ENCODE measurements at places on chromosomes 11 and 22.

DNA sequence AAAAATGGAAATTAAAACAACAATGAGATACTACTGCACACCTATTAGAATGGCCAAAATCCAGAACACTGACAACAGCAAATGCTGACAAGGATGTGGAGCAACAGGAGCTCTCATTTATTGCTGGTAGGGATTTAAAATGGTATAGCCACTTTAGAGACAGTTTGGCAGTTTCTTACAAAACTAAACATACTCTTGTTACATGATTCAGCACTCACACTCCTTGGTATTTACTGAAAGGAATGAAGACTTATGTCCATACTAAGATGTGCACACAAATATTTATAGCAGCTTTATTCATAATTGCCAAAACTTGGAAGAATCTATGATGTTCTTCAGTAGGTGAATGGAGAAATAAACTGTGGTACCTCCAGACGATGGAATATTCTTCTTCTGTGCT lies 40.8 kb downstream of the PGM2L1 start:
- DNase-seq, result no peak

DNA sequence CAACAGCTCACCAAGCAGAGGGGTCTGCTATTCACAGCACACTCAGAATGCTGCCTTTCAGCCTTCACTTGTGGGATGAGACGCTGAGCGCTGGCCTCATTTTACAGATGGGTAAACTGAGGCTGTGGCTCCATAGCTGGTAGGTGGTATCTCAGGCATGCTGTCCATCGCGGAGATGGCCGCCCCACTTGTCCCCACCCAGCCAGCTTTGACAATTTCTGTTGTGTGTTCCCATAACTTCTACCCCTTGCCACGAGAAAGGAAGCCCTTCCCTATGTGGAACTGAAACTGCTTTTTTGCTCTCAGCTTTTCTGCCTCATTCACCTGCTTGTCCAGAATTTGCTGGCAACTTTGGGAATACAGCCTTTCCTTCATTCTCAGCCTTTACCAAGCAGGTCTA lies 36.1 kb upstream of the NNMT start:
- DNase-seq, result no peak

- DNase-seq, result no peak
Measured at GRCh38 chr11:37006563-37006962, 408.5 kb upstream of the RAG2 start.

DNA sequence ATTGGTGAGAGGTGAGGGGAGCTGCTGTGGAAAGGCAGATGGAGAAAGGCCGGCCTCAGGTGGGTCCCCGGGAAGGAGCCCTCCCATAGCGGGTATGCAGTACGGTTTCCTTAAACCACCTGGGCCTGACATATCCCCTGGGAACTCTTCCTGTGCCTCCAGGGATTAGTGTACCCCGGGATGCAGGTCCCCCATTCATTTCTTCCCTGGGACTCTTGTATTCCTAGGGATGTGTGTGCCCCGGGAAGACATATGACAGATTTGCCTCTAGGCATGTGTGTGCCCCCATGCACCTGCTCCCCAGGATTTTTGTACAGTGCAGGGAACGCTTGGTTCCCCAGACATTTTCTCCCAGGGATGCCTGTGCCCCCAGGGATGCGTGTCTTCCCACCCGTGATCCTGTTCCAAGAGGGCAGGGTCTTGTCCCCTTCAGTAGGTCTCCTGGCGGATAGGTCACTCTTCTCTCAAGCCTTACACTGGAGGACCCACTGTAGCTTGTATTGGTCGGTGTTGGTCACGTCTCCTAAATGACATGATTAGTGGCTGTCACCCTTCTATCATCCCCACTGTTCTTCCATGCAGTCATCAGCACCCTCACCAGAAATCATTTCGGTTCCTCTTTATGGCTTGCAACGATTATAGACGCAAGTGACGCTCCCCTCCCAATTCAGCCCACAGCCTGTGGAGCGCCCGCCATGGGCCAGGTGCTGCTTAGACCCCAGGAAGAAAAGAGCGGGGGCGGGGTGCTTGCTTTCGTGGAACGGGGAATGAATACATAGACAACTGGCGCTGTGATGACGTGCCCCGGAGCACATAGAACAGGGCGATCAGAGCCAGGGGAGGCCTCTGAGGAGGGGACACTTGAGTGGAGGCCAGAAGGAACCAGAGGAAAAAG lies 1.3 kb downstream of the PARVB start:
- peak; percentile 77 for DNase-seq

- DNase-seq, result no peak
Measured at GRCh38 chr11:45193695-45194094, 47.3 kb downstream of the PRDM11 start.

DNA sequence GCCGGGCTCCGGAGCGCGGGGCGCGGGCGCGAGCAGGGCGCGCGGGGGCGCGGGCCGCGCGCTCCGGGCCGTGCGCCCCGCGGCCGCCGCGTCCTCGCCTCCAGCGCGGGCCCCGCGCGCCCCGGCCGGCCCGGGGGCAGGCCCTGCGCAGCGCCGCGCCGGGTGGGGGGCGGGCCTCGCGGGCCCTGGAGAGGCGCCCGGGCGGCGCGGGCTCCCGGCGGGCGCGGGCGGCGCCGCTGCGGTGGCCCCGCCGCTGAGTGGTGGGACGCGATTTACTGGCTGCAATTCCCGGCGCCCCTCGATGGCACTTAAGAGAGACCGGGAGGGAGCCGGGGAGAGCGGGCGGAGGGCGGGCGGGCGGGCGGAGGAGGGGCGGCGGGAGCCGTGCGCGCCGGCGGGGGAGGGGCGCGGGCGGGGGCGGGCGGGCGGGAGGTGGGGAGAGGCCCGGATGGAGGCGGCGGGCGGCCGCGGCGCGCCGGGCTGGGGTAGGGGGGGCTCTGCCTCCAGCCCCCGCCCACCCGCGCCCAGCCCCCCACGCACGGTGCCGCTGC lies 73.2 kb upstream of the TCF20 start:
- DNase-seq, result peak; percentile 20

- no peak for DNase-seq
Measured at GRCh38 chr11:38156495-38157146, 1558.6 kb upstream of the RAG2 start.

DNA sequence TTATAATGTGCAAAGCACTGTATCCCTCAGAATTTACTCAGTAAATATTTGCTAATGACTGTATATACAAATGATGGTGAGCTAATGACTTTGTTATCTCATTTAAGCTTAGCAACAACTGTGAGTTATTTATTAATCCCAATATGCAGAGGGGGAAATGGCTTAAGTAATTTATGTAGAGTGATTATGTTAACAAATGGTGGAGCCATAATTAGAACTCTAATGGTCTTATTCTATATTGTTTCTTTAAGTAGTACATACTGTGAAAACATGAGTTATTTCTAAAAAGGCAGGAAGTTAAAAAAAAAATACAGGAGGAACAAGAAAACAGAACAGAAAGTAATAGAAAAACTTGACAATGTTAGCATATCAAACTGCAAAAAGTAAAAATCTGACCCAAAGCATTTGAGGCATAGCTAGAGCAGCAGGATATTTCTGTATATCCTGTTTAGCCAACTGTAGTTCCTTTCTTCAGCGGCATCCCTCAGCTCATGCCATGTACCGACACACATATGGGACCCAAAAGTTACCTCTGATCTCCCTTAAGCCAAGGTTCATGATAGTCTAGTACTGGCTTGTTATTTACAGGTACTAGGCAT lies 94.2 kb downstream of the FCHSD2 start:
- no peak for DNase-seq

DNA sequence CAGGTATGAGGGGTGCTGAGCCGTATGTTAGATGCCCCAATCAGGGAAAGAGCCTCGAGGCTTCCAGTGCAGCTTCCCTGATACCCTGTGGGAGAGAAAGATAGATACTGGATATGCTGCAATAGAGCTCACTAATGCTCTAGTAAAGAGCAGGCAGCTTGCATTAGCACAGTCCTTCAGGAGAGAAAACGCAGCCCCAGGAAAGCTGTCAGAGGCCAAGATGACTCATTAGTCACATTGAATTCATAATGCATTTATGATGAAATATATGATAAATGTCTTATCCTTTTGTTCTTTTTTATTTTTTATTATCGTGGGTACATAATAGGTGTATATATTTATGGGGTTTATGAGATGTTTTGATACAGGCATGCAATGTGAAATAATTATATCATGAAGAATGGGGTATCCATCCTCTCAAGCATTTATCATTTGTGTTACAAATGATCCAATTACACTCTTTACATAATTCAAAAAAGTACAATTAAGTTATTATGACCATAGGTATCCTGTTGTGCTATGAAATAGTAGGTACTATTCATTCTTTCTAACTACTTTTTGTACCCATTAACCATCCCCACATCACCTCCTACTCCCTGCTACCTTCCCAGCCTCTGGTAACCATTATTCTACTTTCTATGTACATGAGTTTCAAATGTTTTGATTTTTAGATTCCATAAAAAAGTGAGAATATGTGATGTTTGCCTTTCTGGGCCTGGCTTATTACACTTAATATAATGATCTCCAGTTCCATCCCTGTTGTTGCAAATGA lies 94.5 kb upstream of the TOP3B start:
- DNase-seq, result no peak

DNA sequence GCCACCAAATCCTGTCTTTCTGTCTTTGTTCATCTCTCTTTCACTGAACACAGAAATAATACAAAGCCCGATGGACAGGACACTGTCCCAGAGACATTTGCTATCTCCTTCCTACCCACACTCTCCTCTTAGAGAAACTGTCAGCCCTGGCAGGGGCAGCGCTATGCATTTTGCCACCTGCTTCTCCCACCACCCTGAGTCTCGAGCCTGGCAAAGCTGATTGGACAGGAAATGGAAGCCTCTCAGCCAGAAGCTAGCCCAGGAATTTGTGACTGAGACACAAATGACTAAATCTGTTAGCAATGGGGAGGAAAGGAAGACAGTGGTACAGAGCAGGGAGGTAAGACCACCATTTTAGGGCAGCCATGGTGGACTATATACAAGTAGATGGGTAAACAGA lies 14.9 kb upstream of the GALNT18 start:
- DNase-seq, result no peak

- DNase-seq, result peak; percentile 92
Measured at GRCh38 chr22:41699264-41700107, at the start of gene MEI1. Gene MEI1 (plus strand): TSS chr22:41699503. CDS start chr22:41699539, 36 bp downstream.

- DNase-seq, result no peak
Measured at GRCh38 chr22:39498802-39499201, 3.3 kb upstream of the MIEF1 start.

GRCh38 chr11:40139536-40139935 lies 1319.9 kb downstream of the LRRC4C start:
- no peak for DNase-seq

- peak; percentile 46 for DNase-seq
Measured at GRCh38 chr11:2265396-2265795, 5.0 kb downstream of the ASCL2 start.

DNA sequence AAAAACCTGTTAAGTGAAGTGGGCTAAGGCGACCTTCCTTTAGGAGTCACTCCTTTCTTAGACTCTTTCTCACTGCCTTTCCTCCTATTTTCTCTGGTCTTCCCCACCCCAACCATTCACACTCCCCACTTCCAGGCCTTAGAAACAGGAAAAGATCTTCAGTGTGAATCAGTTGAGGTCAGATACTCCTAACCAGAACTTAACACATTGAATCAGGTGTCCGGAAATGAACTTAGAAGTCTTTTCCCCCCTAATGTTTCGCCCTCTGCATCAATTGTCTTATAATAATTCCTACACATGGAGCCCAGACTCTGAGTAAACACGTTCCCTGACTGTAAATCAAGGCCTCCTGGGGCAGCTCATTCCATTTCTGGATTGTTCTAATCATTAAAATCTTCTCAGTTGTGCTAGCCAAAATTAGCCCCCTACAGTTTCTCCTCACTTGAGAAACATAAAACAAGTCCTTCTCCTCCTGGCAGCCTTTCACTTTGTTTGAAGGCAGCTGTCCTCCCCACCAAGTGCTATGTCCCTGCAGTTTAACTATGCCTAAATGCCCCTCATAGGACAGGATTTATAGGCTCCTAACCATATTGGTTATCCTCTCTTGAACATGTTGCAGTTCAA lies 32.7 kb upstream of the USP47 start:
- no peak for DNase-seq

DNA sequence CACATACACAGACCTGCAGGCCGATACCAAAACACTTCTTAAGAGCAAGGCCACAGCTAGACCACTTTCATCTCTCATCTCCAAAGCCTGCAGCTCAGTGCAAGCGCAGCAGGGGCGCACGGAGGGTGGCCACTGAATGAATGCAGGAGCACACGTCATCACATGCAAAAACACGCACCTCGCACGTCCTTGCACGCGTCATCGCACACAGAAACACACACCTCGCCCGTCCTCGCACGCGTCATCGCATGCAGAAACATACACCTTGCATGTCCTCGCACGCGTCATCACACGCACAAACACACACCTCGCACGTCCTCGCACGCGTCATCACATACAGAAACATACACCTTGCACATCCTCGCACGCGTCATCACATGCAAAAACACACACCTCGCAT lies 17.2 kb downstream of the IGSF9B start:
- DNase-seq, result no peak

DNA sequence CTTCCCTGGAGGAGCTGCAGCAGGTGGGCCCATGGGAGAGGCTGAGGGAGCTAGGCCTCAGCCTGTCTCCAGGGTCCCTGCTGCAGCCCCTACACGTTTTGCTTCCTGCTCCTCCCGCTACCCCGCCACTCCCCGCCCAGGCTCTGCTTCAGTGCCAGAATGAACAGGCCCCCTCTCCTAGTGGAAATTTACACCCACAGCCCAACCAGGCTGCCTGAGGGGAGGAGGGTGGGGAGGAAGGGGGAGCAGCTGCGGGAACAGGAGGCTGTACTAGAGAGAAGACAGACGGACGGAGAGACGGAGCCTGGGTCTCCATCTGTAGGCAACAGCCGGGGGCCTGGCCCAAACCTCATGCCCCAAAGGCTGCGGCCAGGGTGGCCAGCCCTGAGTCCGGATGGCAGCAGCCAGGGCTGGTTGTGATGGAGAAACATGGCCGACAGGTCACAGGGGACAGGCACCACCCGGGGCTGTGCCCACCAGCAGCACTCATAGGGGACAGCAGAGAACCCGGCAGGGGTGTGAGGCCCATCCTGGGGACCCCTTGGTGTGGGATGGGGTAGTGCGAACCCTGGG lies 20.6 kb downstream of the FLRT1 start:
- DNase-seq, result no peak

- no peak for DNase-seq
Measured at GRCh38 chr11:71232364-71232763, 20.0 kb downstream of the SHANK2 start.

GRCh38 chr11:80702264-80702663 lies 1261.4 kb upstream of the TENM4 start:
- DNase-seq, result no peak

- DNase-seq, result no peak
Measured at GRCh38 chr11:85813721-85814120, 2.8 kb upstream of the SYTL2 start.

- no peak for DNase-seq
Measured at GRCh38 chr11:113316256-113316655, 1.9 kb downstream of the TTC12 start.
